ENCODE measurements at places on chromosomes 7 and 10.

- no peak for DNase-seq
Measured at GRCh38 chr7:50069613-50070012, 23.4 kb downstream of the ZPBP start.

GRCh38 chr7:37028909-37029440 lies 304.7 kb upstream of the AOAH start:
- DNase-seq = no peak

- no peak for DNase-seq
Measured at GRCh38 chr10:66353422-66353821, 572.4 kb upstream of the LRRTM3 start.

GRCh38 chr10:76429368-76430060 lies 998.1 kb downstream of the LRMDA start:
- no peak for DNase-seq

GRCh38 chr7:141685285-141686023 lies 16.5 kb downstream of the DENND11 start:
- DNase-seq = no peak
